ENCODE measurements at places on chromosomes 6 and 20.

DNA sequence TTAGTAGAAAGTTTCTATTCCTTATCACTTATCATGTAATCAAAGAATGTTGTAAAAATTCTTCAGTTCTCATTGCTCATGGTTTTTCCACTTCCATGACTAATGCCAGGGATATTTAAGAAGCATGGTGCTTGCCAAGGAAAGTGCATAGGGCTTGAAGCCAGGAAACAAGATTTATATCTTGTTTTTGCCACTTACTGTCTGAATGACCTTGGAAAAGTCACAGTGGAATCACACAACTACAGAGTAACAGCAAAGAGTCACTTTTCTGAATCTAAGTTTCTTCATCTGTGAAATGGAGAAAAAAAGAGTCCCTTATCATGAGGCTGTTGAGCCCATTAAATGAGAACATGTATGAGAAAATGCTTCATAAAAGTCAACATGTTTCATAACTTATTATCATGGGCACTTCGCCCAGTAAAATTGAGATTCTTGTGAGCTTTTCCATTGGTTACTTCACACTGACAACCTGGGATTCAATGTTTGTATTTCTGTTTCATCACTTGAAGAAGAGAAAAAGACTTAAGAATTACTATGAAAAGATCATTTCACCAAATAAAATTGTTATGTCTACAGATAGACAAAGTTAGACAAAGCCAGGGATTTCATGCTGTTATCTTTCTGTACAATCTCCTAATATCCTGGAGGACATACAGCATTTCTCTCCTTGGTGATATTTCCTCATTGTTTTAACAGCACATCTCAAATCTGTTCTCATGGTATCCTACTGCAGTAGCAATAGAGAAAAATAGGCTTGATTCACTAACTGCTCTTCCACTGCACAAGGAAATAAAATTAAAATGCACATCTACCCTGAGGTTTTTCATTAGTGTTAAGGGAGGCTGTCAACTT is 7.6 kb upstream of the BMP5 start:
- DNase-seq = no peak

- DNase-seq = no peak
These were observed 88.2 kb downstream of the PLG start for GRCh38 chr6:160790028-160790792.

DNA sequence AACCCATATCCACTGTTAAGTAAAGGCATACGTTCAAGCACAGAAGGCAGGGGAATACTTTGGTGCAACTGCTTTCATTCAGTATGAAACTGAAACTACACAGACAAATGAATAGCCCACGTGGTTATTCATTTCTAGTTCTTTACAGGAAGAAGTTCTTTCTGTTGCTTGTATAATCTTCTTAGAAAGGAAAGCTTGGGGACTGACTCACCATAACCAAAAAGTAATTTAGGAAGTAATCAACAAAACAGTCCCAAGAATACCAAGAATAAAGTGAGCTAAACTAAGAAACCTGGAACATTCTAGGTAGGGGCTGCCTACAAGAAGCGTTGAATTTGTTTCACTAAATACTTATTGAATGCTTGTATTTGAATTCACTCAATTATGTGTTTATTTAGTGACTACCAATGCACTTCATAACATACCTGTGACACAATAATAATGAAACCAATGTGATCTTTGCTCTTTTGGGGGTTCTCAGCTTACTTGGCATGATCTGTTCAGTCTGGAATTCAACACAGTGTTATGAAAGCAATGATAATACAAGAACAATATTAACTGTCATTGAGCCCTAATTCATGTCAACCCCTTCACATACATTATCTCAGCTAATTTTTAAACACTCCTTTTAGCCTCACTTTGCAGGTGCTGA is 25.1 kb upstream of the KIAA0408 start:
- DNase-seq = peak; percentile 28

GRCh38 chr6:142357879-142358278 is 56.1 kb downstream of the ADGRG6 start:
- DNase-seq = no peak

DNA sequence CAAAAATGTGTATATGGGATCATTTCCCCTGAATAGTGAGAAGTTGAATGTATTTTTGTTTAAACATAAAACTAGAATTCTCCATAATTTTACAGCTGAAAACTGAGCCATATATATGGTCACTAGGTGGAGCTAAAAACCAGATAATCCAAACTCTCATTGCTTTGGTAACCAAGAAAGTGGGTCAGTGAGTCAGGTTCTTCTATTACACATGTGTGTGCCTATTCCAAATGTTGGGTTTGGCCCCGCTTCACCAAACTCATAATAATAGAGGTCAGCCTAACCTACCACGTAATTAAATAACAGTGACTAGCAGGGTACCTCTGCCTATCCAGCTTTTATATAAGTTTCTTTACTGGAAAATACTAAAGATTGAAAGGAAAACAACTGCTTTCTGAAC is 19.3 kb upstream of the RNGTT start:
- peak; percentile 73 for DNase-seq

- peak; percentile 58 for DNase-seq
These were observed 23.8 kb upstream of the FAM50B start for GRCh38 chr6:3825331-3825831.

DNA sequence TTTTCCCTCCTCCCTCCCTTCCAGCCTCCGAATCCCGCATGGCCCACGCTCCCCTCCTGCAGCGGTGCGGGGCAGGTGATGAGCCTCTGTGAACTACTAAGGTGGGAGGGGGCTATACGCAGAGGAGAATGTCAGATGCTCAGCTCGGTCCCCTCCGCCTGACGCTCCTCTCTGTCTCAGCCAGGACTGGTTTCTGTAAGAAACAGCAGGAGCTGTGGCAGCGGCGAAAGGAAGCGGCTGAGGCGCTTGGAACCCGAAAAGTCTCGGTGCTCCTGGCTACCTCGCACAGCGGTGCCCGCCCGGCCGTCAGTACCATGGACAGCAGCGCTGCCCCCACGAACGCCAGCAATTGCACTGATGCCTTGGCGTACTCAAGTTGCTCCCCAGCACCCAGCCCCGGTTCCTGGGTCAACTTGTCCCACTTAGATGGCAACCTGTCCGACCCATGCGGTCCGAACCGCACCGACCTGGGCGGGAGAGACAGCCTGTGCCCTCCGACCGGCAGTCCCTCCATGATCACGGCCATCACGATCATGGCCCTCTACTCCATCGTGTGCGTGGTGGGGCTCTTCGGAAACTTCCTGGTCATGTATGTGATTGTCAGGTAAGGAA is at the start of gene OPRM1:
TSS of gene OPRM1 (plus strand) at position 10 of the 612 bp plus-strand sequence. CDS start at position 315, 305 bp downstream.
- no peak for DNase-seq

GRCh38 chr6:149098700-149099276 is 218.7 kb upstream of the TAB2 start:
- DNase-seq = no peak

- no peak for DNase-seq
These were observed 124.9 kb upstream of the CST7 start for GRCh38 chr20:24823989-24824693.

- DNase-seq = no peak
These were observed 59.0 kb upstream of the MRAP2 start for GRCh38 chr6:83974409-83975050.

DNA sequence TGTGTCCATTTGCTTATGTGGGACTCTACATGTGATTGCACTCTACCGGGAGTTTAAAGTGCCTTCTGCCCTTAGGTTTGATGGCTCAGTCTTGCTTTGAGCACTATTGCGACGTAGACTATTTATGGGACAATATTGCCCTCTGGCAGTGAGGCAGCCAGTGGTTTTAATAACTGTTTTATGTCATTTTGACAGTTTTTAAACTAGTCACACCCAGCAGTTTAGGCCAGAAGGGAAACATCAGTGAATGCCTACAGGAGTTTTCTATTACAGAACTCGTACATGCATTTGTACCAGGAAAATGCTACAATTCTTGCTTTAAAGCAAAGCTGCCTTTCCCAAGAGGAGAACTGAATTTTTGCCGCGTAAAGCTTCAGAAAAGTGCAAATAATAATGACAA is 813.7 kb downstream of the KIF16B start:
- DNase-seq = peak; percentile 35

GRCh38 chr6:148972481-148972880 is 225.7 kb downstream of the UST start:
- DNase-seq = no peak

DNA sequence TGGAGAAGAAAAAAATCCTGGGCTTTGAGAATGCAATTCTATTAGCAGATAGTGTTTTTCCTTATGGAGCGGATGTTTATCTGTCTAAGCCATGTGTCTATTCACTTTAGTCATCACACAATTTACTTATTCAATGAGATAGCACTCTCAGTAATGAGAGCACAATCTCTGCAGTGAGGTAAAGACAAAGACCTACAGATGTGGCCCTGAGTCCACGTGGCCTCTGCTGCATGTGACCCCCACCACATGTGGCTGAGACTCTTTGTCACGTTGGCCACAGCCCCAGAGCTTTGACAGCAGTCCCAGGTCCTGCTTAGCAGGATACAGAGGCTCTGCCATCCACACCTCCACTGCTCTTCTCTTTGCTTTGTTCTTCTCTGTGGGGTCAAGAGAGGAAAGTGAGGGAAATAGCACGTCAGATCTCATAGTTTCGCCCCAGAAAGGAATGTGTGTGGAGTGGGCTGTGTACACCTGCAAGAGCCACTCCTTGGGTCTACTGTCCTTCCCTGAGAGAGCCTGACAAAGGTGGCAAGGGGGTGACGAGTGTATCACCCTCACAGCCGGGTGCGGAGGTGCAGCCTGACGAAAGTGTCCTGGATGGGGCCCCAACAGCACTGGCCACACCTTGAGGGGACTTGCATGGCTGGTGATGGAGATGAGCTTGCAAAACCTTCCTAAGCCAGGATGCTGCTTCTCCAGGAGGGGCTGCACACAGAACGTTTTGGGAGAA is 40.7 kb downstream of the ZNF831 start:
- DNase-seq = peak; percentile 12

GRCh38 chr6:7218406-7218988 is 94.5 kb downstream of the SSR1 start:
- DNase-seq = no peak

DNA sequence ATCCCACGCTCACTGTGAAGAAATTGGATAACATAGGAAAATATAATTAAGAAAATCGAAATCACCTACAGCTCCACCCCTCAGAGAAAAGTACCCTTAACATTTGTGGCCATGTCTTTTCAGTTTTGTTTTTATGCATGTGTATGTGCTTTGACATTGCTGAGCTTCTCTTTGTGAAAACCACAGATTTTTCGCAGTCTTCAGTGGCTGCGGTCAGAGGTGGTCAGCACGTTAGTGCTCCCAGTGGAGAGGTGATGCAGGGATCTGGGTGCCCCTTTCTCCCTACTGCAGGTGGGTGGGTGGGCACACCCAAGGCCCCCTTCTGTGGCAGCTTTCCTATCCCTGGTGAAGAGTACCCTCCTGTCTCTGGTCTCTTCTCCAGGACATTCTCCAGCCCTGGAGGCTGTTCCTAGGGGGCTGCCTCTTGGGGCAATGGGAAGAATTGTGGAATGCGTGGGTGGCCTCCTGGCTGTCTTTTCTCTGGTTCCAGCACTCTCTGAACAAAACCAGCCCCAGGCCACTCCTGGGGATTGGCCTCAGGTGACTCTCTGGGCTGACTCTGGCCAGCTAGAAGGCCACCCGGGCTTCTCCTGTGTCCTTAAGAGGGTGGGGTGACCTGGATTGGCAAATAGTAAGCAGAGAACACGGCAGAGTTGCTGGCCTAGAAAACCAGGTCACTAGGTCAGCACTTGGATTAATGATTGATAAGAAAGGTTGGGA is 49.8 kb upstream of the FANCE start:
- DNase-seq = no peak

DNA sequence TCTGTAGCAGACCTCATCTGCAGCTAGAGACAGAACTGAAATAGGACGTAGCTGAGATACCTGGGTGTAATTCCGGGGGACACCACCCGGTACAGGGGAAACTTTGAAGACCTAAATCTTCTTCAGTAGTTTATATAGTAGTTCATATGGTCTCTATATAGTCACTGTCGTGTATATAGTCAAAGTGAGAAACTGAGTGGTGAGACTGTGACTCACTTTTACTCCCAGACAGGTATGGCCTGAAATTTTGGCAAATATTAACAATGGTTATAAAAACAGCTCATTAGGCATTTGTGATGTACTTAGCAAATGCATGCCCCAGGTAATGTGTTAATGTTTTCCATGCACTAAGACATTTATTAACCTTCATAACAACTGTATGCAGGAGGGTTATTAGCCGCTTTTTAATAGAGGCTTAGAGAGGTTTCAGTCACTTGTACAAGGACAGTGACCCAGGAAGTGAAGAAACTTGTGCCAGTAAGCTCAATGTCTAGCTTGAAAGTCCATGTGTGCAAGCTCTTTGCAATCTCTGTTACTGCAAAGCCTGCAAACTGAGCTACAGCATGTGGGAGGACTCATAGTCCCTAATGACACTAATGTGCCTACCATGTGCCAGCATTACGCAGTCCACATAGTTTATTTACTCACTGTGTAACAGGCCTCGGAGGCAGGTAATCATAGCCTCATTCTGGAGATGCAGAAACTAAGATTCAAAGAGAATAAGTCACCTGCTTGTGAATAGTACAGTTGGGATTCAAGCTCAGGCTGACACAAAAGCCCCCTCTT is 165.4 kb upstream of the CHD6 start:
- DNase-seq = no peak

GRCh38 chr6:35955970-35956369 is 35.1 kb upstream of the SRPK1 start:
- DNase-seq = no peak

GRCh38 chr6:30760549-30760948 is 16.2 kb upstream of the IER3 start:
- no peak for DNase-seq

- DNase-seq = no peak
These were observed 86.2 kb downstream of the PFDN4 start for GRCh38 chr20:54294094-54294493.

GRCh38 chr20:32249030-32249738 is 28.3 kb upstream of the KIF3B start:
- DNase-seq = no peak

DNA sequence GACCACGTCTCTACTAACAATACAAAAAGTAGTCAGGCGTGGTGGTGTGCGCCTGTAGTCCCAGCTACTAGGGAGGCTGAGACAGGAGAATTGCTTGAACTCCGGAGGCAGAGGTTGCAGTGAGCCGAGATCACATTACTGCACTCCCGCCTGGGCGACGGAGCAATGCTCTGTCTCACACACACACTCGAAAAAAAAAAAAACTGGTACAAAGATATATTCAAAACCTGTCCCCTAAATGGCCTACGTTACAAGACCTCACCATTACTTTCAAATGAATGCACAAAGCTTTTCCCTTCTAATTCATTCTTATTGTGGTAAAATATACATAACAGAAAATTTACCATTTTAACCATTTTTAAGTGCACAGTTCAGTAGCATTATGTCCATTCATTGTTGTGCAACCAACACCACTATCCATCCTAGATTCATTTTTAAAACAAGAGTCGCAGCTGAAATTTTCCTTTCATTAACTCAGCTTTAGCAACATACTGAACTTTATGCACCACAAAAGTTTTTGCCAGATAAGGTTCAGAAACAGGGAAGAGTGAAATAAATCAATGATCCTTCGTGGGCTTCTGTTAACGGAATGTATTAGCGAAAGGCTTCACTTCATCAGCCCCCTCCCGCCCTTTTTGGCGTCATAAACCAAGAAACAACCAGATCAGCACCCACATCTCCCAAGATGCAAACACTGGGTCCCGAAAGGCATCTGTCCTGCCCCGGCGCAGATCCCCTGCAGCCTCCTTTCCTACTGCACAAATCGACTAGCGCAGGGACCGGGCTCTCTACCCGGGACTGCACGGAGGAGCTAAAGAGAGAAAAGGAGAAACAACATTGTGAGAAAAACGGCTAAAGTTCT is 825 bp upstream of the FAM135A start:
- DNase-seq = no peak

- DNase-seq = no peak
These were observed 178.4 kb upstream of the EYA4 start for GRCh38 chr6:133062696-133063306.

- DNase-seq = no peak
These were observed 77.1 kb downstream of the NINL start for GRCh38 chr20:25508083-25508770.

All from midbrain (tissue), 1 donor.